ENCODE measurements at places on chromosomes 6 and 20. TPM values are rescaled to one million over a fixed set of nuclear protein-coding genes. Genes with fewer than 3 reads are reported as not detected.

Gene HLA-DPB1
- 2.7 TPM for total RNA-seq

Gene TFAP2C
- 0.11 TPM for total RNA-seq

GRCh38 chr20:13322621-13323020 lies 101.5 kb downstream of the ISM1 start:
- H3K4me3 ChIP-seq = no peak overlapping the region
- no peaks in the 10 kb centered on the region for H3K36me3 ChIP-seq
- no peak for DNase-seq

DNA sequence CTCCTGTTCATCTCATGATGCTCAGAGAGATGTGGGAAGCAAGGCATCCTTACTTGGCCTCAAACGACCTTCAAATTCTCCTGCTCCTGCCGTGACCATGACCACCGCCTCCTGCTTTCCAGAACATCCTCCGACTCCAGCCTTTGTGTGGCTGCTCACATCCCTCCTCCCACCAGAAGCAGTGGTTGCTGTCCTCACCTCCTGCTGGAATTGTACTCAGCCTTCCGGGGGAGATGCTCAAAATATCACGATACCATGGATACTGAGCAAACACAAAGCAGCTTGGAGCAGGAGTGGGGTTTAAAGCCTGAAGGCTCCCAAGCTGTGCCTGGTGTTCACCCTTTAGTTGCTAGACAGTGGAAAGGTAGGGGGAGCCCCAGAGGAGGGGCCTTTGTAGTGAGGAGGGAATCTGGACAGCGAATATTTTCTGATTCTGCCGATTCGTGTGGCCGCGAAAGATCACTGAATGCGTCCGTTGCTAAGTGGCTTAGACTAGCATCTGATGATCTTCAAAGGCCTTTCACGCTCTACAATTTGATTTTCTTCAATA lies 9.3 kb upstream of the DUSP22 start:
- no peak overlapping the region for H3K4me3 ChIP-seq
- DNase-seq = no peak
- H3K27me3 ChIP-seq = no peaks in the 10 kb centered on the region
- H3K4me1 ChIP-seq = no peaks in the 10 kb centered on the region

- H3K36me3 ChIP-seq = no peaks in the 10 kb centered on the region
- H3K27me3 ChIP-seq = no peaks in the 10 kb centered on the region
- no peak overlapping the region for H3K4me3 ChIP-seq
- DNase-seq = peak; percentile 45
- H3K4me1 ChIP-seq = peaks cover 25% of the 10 kb centered on the region
- peak overlapping the region; percentile 22 for H3K27ac ChIP-seq
These were observed 436.0 kb downstream of the HACE1 start for GRCh38 chr6:104423691-104424090.

DNA sequence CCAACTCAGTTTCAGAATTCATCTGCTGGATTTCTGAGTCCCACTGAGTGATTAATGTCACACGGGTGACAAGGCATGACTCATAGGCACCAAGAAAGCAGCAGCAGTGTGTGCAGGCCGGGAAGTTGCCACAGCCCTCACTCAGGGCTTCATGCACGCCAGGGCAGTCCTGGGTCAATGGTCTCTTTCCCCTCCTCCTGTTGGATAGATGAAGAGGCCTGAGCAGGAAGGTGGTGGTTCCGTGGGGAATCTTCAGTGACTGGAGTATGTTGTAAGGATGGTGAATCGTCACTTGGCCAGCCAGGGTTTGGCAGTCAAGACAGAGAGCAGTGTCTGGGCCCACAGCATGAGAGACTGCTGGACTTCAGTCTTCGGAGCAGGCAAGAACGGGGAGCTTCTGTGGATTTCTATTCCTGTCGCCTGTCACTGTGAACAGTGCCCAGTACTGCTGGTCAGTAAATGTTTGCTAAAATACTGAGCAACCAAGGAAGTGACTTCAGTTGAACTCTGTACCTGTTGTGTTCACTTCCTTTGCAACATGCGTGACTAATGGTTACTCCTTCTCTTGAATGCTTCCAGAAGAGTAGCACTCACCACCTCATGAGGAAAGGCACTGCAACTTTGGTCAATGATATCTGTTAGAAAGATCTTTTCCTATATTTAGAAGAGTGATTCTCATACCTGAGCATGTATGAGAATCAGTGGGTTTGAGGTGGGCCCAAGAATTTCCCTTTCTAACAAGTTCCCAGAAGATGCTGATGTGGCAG lies 62.0 kb upstream of the CD93 start:
- DNase-seq = peak; percentile 53
- H3K36me3 ChIP-seq = no peaks in the 10 kb centered on the region
- H3K4me3 ChIP-seq = no peak overlapping the region

GRCh38 chr6:133983099-133983939 lies 30.3 kb downstream of the TBPL1 start:
- no peaks in the 10 kb centered on the region for H3K27me3 ChIP-seq
- H3K4me3 ChIP-seq = no peak overlapping the region
- DNase-seq = peak; percentile 41
- H3K27ac ChIP-seq = no peak overlapping the region
- no peaks in the 10 kb centered on the region for H3K4me1 ChIP-seq

DNA sequence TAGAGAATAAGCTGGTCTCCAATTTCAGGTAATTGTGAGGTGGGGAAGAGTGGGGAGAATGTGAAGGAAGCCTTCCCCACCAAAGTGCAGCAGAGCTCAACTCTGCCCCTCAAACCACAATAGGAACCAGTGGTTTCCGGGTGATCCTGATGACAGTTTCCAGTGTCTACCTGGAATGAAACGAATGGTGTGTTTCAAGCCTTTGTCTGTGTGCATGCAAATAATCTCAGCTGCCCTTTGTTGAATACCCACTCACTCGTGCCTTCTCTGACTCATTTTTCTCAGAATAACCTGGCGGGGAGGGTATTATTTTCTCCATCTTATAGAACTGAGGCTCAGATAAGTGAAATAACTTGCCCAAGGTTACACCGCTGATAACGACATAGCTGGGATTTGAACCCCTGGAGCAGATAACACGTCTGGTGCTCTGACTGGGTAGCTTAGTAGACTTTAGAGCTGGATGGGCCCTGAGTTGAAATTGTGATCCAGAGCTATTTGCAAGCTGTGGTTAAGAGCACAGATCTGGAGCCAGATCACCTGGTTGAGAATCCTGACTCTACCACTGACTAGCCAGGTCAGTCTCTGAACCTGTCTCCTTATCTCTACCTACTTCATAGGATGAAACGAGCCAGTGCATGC lies 85.1 kb downstream of the EYA2 start:
- H3K27me3 ChIP-seq = peaks cover 2% of the 10 kb centered on the region
- DNase-seq = no peak
- no peak overlapping the region for H3K27ac ChIP-seq
- no peaks in the 10 kb centered on the region for H3K36me3 ChIP-seq
- H3K4me3 ChIP-seq = no peak overlapping the region

DNA sequence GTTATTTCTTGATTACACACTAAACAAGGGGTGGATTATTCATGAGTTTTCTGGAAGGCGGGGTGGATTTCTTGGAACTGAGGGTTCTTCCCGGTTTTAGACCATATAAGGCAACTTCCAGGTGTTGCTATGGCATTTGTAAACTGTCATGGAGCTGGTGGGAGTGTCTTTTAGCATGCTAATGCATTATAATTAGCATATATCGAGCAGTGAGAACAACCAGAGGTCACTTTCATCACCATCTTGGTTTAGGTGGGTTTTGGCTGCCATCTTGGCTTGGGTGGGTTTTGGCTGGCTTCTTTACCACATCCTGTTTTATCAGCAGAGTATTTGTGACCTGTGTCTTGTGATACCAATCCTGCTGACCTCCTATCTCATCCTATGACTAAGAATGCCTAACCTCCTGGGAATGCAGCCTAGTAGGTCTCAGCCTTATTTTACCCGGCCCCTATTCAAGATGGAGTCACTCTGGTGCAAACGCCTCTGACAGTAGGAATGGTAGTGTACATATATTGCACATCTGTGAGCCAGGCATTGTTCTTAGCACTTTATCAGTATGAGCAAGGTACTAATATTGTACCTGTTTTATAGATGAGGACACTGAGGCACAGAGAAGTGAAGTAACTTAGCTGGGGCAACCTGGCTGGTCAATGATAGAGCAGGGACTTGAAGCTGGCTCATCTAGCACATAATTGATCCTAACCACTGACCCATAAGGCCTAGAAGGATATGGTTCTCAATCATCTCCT lies 203.7 kb downstream of the NFATC2 start:
- no peaks in the 10 kb centered on the region for H3K36me3 ChIP-seq
- no peak for DNase-seq
- no peaks in the 10 kb centered on the region for H3K27me3 ChIP-seq

GRCh38 chr20:48648482-48649051 lies 179.2 kb downstream of the PREX1 start:
- no peaks in the 10 kb centered on the region for H3K27me3 ChIP-seq
- H3K4me3 ChIP-seq = no peak overlapping the region
- H3K27ac ChIP-seq = no peak overlapping the region
- H3K36me3 ChIP-seq = peaks cover 100% of the 10 kb centered on the region
- H3K4me1 ChIP-seq = no peaks in the 10 kb centered on the region

DNA sequence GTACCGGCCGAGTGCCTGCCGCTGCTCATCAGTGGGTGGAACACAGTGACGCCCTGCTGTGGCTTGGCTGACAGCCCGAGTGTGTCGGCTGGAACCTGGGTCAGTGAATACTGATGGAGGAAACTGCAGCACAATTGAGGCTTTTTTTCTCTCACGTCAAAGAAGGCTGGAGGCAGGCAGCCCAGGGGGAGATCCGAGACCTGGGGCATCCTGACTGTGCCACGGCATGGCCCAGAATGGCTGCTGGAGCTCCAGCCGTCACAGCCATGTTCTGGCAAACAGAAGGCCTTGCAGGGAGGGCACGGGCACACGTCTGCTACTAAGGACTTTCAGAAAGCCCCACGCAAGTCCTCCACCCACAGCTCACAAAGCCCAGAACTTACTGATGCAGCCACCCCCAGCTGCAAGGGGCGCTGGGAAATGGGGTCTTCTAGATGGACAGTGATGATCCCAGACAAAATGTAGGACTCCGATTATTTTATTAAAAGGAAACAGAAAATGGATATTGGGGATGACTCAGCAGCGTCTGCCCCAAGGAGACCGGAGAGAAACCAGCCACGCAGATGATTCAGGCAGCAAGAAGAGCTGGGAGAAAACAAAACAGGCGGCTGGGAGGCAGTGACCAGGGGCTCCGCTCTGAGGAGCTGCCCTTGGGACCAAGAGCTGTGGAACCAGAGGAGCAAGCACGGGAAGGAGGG lies 140.0 kb downstream of the TAF4 start:
- no peaks in the 10 kb centered on the region for H3K27me3 ChIP-seq
- H3K36me3 ChIP-seq = no peaks in the 10 kb centered on the region
- peak; percentile 71 for DNase-seq
- H3K4me1 ChIP-seq = no peaks in the 10 kb centered on the region
- H3K4me3 ChIP-seq = no peak overlapping the region

DNA sequence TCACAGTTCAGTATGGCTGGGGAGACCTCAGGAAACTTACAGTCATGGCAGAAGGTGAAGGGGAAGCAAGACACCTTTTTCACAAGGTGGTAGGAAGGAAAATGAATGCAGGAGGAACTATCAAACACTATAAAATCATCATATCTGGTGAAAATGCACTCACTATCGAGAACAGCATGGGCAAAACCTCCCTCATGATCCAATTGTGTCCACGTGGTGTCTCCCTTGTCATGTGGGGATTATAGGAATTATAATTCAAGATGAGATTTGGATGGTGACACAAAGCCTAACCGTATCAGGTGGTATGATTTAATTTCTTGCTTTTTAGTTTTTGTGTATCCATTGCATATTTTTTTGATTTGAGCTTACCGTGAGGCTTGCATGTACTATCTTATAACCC lies 133.2 kb upstream of the SYNCRIP start:
- H3K27me3 ChIP-seq = no peaks in the 10 kb centered on the region
- no peak overlapping the region for H3K27ac ChIP-seq
- no peaks in the 10 kb centered on the region for H3K36me3 ChIP-seq
- H3K4me1 ChIP-seq = no peaks in the 10 kb centered on the region
- peak; percentile 34 for DNase-seq
- no peak overlapping the region for H3K4me3 ChIP-seq

Data from A673 (cell line).